ENCODE measurements at places on chromosomes 5 and 9.

DNA sequence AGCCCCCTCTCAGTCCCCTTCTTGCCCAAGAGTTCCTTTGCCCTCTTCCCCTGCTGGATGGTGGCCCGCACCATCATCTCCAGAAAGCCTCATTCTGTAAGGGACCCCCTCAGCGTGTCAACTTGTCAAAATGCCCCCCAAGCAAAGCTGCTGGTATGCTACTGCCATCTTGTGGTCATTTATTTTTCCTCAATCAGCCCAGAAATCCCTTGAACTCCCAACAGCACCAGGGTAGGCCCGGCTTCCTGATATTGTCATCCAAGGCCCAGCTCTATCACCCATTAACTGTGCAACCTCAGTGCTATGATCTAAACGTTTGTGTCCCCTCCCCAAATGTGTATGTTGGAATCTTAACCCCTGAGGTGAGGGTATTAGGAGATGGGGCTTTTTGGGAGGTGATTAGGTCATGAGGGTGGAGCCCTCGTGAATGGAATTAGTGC, 53.2 kb upstream of the FBXW11 start:
- DNase-seq, result no peak

- no peak for DNase-seq
Measured at GRCh38 chr9:125591245-125591644, 115.8 kb downstream of the MAPKAP1 start.

- no peak for DNase-seq
Measured at GRCh38 chr5:71621741-71622140, 34.6 kb downstream of the MCCC2 start.

DNA sequence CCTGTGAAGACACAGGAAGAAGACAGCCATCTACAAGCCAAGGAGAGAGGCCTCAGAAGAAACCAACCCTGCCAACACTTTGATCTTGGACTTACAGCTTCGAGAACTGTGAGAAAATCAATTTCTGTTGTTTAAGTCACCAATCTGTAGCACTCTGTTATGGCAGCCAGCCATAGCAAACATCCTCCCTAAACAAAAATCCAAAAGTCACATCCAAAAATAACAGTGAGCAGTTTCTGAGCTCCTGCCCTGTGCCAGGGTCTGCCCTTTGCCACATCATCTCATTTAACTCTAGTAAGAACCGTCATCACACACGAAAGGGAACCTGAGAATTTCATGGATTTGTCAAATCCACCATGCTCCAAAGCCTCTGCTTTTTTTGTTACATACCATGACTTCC, 118.8 kb downstream of the TRIM36 start:
- DNase-seq, result no peak

DNA sequence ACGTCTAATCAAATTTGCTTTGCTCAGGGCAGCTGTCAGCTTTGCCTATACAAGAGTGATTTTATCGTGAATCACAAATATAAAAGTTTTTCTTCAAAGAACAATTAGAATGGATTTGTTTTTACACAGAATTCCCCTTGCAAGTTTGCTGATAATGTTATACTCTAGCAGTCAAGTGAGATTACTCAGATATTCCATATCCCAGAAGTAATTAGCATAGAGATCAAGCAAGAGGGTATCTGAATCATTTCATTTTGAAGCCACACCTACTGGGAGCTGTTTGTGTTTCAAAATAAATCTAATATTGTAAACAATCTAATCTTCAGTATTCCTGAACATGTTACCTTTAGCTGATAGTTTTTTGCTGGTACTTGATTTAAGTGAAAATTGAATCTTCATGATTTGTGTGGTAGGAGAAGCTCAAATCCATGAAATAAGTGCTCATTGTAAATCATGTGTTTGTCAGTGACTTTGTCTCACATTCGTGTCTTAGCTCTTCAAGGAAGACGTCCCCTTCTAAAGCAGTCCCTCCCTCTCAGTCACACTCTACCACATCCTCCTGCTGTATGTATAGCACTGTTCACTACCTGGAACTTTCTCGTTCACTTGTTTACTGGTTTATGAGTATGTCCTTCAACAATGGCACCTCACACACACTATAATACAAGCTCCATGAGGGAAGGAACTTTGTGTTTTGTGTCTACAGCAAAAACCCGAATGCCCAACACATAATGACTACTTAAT, 3.3 kb upstream of the TTC39B start:
- no peak for DNase-seq

DNA sequence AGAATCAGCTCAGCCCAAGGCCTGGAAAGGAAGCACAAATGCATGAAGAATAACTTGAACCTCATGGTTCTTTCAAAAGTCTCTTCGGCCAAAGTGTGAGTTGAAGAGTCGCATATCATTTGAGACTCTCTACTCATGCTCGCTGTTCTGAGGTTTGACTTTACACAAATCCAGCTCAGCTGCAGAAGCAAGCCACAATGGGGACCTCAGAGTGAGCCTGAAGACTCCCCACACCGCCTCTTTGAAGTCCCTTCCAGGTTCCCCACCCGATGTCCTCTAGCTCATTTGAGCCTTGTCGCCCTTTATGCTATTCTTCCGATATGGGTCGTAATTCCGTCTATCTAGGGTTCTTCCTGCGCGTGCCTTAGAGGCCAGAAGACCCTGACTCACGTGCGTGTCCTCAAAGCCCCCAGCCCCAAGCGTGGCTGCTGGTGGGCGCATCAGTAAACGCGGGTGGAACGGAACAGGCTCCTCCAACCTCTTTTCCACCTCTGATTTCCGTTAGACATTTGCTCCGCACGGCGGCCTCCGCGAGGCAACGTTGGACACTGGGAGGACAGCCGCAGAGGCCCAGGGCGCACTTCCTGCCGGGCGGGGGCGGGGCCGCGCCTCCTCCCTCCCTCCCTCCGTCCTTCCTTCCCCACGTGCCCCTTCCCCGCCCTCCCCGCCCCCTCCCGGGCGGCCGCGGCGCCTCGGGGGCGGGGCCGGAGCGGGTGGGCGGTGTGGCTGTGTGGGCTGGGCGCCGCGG, at the start of gene SNX30:
Gene SNX30 (plus strand): TSS at position 745 of the 748 bp plus-strand sequence. CDS start 242 bp downstream, outside the sequence.
- DNase-seq, result peak; percentile 87

- no peak for DNase-seq
Measured at GRCh38 chr9:133057006-133057405, 4.8 kb upstream of the CEL start.

GRCh38 chr5:154202379-154203260, 12.1 kb downstream of the GALNT10 start:
- DNase-seq, result peak; percentile 28

DNA sequence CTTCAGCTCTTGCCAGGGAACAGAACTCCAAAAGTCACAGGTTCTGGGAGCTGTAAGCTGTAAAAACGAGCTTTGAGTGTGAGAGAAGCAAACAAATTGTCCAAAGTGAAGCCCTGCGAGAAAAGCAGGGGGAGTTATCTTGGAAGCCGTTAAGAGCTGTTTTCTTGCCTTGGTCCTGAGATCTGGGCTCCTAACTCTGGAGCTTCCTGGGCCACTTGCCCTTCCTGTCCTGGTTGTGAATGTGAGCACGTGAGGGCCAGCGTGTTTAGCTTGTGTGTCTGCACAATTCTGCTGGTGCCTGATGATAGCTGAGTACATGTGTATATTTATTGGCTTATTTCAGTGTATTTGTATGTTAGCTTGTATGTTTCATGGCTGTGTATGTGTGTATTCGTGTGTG, 40.5 kb downstream of the DAB2IP start:
- DNase-seq, result no peak

DNA sequence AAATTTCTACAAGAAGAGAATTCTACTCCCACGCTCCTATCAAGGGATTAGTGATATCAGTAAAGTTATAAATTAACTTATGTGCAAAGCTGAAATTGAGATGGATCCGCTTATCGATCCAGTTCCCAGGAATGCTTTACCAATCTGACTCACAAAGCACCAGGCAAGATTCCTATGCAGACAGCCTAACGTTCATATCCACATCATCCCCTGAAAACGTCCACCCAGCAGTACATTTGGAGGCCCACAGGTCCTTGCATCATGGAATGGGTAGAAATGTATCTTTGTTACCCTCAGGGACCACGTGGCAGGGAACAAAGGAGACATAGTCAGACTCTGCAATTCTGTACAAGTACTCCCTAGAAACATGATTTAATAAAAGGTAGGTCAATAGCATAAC, 147.4 kb downstream of the ESM1 start:
- no peak for DNase-seq

DNA sequence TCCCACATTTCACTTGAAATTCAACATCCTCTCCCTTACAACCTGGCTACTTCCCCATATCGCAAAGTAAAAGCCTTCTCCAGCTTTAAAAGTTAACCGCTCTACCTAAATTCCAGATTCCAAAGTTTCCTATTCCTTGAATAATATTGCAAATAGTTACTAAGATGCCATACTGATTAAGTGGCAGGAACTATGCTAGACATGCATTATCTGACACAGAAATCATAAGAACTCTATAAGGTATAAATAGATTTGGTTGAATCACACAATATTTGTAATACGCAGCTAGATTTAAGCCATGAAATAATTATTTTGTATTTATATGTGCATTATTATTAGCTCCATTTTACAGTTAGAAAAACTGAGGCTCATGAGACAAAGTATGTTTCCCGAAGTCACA, 92.8 kb downstream of the NFIB start:
- DNase-seq, result no peak

- DNase-seq, result no peak
Measured at GRCh38 chr9:35938474-35939356, 19.2 kb downstream of the OR2S2 start.

- DNase-seq, result no peak
Measured at GRCh38 chr5:42812620-42813019, 928 bp upstream of the SELENOP start.

DNA sequence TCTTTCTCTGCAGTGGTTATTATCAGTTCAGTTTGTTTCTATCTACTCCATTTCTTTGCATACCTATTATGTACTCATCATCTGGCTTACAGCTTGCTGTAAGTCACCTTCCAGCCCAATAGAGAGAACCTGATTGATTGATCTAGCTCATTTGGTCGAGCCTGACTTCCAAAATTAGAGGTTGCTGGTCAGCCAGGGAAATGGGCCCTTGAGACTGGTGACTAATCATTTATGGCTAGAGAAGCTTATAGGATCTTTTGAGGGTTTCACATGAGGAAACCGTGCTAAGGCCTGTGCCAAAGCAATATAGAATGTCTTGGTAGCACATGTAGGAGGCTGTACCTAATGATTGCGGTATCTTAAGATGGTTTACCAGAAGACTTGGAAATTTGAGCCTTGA, 5.8 kb downstream of the SREK1 start:
- DNase-seq, result no peak

DNA sequence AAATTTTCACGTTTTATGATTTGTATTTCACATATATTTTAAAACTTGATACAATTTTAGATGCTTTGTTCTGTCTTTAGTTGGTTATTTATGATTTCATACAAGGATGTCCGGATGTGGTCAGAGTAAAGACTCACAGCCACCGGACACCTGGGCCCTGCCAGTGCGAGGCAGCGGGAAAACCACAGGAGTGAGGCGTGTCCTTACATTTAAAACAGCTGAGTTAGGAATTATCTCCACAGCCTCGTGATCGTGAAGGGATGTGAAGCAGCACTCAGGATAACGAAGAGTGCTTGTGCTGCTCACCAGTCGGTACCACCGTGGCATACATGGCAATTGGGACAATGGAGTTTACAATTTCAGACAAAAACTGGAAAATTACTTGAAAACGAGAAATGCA, 14.0 kb downstream of the SNX18 start:
- no peak for DNase-seq

- no peak for DNase-seq
Measured at GRCh38 chr5:111229871-111230810, 6.0 kb downstream of the CAMK4 start.

- no peak for DNase-seq
Measured at GRCh38 chr5:3530251-3530650, 65.4 kb upstream of the IRX1 start.

GRCh38 chr9:100595391-100596199, 17.7 kb downstream of the CAVIN4 start:
- peak; percentile 86 for DNase-seq

- no peak for DNase-seq
Measured at GRCh38 chr5:154860123-154860522, 1.7 kb downstream of the CNOT8 start.

DNA sequence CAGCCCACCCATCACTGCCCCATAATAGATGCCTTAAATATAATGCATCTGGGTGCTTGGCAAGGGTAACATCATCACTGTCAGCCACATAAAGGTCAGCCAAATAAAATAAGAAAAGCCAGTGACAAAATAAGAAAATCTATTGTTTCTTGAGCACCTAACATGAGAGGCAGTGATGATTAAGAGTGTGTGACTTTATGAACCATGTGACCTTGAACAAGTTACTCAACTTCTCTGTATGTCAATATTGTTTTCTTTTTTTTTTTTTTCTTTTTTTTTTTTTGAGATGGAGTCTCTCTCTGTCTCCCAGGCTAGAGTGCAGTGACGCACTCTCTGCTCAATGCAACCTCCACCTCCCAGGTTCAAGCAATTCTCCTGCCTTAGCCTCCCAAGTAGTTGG, 98.7 kb downstream of the CDK5RAP2 start:
- DNase-seq, result no peak

GRCh38 chr5:98769210-98769958, 4.1 kb upstream of the RGMB start:
- DNase-seq, result peak; percentile 60

DNA sequence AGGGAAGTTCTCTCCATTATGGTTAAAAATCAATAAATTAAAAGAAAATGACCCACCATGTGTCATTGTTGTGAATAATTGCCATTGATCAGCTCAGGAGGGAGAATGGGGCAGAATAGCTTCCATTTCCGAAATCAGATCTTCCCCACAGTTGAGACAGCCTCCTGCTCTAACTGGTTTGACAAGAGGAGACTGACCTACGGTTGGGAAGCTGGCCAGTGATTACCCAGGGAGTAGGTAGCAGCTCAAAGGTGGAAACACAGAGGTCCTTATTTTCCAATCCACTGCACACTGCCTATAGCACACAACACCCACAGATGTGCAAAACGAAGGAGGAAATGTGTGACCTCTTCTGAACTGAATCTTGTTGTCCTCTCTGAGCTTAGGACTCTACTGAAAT, 69.0 kb upstream of the DAPK1 start:
- no peak for DNase-seq

DNA sequence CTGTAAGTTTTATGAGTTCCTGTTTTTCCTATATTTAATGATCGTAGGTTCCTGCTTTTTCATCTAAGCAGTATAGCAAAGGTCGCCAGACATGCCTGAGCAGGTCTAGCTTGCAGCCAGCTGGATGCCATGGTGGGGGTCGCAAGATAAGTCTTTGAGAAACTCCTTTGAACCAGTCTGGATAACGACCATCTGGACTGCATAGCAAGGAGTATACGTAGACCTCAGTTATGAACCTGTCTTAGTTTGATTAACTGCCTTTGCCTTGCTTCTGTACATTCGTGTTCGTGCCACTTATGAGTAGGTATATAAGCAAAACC, 8.4 kb upstream of the SPATA31E1 start:
- DNase-seq, result no peak

All from head of caudate nucleus (tissue), 42 donors.